ENCODE measurements at places on chromosomes 7 and 10.

DNA sequence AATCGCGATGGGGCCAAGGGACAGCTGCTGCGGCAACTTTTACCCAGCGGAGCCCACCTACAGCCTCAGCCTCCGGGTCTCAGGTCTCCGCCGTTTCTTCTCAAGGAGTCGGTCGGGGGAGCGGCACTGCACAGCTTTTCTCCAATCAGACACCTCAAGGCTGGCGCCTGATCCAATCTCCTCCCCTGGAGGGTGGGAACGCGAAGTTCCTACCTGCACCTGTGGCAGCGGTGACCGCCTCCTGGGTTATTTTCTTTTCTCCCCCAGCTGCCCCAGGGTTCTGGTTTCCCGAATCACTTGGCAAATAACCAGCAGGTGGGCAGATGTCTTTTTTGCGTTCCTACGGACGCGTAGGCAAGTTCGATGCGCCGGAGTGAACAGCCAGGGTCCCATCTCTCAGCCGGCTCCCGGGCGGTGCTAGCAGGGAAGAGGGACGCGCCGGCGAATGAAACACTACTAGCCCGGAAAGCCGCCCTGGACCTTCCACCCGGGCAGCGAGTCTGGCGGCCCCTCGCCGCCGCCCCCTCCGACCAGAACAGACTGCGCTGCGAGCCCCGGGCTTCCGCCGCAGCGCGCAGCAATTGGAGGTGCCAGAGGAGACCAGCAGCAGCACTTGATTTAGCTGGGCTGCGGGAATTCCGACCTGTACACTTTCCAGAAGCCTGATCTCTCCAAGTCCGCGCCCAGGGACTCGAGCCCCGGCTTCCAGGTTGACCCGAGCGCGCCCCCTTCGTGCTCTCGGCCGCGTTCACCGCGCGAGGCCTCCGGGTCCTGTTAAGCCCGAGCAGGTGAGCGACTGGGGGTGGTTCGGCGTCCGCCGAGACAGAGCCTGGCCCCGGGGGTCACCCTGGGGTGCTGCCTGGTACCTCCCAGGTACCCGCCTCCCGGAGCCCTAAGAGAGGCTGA, at the start of gene PRR15:
PRR15 (plus strand) TSS at position 246 of the 906 bp plus-strand sequence. CDS start 2,495 bp downstream, outside the sequence.
- DNase-seq, result no peak

DNA sequence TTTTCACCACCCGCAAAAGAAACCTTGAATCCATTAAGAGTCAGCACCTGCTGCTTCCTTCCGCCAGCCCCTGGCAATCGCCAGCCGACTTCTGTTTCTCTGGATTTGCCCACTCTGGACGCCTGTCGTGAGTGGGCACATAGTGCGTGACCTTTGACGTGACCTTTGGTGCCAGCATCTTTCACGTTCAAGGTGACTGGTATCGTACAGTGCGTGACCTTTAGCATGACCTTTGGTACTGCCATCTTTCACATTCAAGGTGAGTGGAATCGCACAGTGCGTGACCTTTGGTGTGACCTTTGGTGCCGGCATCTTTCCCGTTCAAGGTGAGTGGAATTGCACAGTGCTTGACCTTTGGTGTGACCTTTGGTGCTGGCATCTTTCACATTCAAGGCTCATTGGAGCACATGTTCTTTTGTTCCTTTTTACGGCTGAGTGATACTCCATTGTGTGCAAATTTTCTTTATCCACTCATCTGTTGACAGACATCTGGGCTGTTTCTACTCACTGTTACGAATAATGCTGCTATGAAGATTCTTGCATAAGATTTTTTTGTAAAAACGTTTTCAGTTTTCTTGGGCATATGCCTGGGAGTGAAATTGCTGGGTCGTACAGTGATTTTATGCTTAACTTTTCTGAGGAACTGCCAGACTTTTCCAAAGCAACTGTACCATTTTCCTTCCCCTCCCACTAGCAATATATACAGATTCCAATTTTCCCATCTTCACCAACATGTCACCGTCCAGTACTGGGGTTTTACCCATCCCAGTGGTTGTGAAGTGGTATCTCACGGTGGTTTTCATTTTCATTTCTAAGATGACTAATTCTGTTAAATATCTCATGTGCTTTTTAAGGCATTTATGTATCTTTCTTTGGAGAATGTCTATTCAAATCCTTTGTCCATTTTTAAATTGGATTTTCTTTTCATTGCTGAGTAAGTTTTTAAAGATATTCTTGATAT, 145.3 kb downstream of the DIP2C start:
- DNase-seq, result no peak

DNA sequence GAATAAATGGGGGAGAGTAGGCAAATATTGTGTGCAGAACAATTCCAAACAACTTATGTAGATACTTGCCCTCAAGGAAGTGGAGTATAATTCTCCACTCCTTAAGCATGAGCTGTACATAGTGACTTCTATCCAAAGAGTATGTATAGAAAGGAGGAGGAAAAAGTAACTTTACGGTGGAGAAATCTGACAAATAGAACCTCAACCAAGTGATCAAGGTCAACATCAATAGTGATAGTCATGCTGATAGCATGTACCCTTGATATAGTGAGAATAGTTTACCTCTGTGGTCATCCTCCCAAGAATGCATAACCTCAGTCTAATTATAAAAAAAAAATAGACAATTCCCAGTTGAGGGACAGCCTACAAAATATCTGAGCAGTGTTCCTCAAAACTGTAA, 89.1 kb upstream of the NANOS1 start:
- no peak for DNase-seq

- DNase-seq, result no peak
Measured at GRCh38 chr10:71542478-71542877, 145.8 kb downstream of the CDH23 start.

DNA sequence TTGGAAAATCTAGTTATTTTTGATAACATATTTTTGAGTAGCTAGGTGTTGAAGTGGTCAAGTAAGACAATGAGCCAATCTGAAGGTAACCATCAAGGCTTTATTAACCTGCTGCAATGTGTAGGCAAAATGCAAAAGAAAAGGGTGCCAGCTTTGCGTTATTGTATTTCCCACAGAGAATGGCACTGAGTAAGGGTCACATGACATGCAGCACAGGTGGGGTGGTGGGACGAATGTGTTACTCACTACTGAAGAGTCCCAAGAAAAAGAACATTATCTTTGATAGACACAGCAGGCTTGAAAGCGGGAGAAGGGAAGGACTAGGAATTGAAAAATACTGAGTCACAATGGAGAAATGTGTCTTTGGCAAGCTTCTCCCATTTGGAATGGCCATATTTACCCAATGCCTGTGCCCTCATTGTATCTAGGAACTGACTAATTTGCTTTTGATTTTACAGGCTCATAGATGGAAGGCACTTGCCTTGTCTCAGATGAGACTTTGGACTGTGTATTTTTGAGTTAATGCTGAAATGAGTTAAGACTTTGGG, 898.6 kb upstream of the POT1 start:
- no peak for DNase-seq

GRCh38 chr7:152402384-152403250, 33.2 kb downstream of the KMT2C start:
- no peak for DNase-seq

- no peak for DNase-seq
Measured at GRCh38 chr10:71622154-71622526, 97.4 kb downstream of the C10orf105 start.

DNA sequence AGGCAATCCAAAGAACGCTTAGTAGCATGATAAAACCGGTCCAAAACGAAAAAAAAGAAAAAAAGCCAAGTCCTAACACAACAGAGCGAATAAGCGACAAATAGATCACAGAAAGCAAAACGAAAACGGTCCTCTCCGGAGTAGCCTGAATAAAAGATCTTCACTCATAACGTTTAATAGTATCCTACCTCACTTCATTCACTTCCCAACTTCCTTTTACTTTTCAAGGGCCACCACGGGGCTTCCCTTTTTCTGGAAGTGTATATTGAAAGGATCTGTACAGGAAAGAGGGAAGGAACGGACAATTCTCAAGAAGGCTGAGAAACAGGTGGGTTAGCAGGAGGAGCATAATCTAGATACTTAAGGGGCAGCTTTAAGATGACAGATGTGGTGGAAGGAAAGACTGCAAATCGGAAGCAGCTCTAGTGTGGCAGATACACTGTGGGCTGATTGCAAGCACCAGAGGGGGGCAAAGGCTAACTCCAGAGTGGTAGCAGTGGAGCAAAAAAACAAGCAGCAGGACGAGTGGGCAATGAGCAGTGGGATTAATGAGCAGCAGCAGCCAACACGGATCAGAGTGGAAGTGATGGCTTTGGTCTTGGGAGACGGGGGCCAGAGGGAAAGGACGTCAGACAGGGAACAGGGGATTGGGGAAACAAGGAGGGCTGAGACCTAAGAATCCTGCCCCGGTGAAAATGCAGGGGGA, 866 bp downstream of the CNOT4 start:
- peak; percentile 24 for DNase-seq

DNA sequence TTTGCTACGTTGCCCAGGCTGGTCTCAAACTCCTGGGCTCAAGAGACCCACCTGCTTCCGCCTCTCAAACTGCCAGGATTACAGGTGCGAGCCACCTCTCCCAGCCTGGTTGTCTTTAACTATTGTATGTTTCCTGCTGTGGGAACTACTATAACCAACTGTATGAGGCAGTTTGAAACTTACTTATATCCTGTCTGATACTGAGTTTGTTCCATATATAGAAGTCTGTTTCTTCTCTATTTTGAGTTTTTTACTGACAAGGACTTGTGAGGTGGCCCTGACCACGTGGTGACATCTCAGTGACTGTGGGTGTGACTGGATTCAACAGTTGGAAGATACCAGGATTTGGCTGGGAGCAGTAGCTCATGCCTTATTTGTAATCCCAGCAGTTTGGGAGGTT, 14.2 kb downstream of the FBH1 start:
- no peak for DNase-seq

GRCh38 chr7:17185690-17186070, 112.8 kb upstream of the AHR start:
- DNase-seq, result peak; percentile 17

GRCh38 chr7:33881316-33881715, 24.0 kb upstream of the BMPER start:
- no peak for DNase-seq

GRCh38 chr10:121294630-121295029, 303.6 kb downstream of the FGFR2 start:
- no peak for DNase-seq

DNA sequence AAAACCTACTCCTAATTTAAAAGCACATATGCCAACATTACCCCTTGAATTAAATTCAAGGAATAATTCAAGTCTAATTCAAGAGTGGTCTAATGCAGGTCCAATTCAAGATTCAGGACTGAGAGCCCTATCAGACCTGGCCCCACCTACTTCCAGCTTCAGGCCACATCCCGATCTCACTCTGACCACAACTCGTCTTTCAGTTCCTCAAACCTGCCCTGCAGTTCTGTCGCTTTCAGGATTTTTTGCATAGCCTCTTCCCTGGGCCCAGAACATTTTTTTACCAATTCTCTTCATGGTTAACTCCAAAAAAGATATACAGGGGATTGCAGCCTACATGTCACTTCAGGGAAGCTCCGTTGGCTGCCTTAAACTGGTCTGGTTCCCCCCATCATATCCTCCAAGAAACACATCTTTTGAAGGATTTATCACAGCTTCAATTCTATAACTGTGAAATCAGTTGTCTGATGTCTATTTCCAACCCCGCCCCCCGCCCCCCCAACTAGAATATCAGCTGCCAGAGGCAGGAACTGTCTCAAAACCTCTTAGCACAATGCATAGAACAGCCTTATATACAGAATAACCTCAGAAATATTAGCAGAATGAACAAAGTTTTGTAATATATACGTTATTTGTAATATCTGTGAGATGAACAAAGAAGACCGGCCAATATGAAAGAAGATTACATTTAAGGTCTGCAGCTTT, 20.8 kb downstream of the CCDC6 start:
- peak; percentile 59 for DNase-seq

GRCh38 chr10:52895059-52895458, 122.5 kb upstream of the MBL2 start:
- DNase-seq, result no peak

- no peak for DNase-seq
Measured at GRCh38 chr7:83148776-83149175, 13.9 kb downstream of the PCLO start.

DNA sequence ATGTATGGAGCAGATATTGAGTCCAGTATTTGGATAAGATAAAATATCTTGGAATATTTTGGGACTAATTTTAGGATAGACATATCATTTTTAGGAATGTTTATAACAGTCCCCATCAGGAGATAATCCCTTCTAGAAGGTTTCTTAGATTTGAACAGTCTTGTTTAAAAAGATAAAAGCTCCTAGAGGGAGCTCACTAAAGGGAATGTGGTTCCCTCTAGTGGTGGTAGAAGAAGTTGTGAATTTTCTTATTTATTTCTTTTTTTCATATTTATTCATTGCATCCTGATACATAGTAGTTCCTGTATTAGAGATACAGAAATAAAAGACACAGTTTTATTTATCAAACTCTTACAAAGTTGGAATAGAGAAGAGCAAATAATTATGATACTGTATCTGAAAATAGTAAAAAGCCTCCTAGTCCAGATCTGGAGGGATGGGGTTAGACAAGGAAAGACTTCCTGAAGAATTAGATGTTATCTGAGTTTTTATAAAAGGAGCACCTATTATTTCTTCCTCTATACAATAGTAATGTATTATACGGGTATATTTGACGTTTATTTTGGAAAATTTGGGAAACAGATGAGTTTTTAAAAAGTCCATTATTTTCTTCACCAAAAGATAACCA, 24.5 kb upstream of the KLF14 start:
- DNase-seq, result no peak

- no peak for DNase-seq
Measured at GRCh38 chr7:74502216-74502891, 48.6 kb downstream of the GTF2IRD1 start.

- no peak for DNase-seq
Measured at GRCh38 chr10:5159126-5159525, 25.8 kb downstream of the AKR1C8 start.

GRCh38 chr7:131546583-131547141, 9.8 kb downstream of the PODXL start:
- peak; percentile 21 for DNase-seq

DNA sequence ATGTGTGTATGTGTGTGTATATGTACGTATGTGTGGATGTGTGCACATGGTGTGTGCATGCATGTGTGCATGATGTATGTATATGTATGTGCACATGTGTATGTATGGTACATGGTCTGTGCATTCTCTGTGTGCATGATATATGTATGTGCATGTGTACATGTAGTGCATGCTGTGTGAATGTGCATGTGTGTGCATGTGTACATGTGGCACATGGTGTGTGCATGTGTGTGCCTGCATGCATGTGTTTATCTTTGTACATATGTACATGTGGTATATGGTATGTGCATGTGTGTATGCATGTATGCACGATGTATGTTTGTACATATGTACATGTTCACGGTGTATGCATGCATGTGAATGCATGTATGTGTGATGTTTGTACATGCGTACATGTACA, 383.7 kb downstream of the TYW1 start:
- no peak for DNase-seq

DNA sequence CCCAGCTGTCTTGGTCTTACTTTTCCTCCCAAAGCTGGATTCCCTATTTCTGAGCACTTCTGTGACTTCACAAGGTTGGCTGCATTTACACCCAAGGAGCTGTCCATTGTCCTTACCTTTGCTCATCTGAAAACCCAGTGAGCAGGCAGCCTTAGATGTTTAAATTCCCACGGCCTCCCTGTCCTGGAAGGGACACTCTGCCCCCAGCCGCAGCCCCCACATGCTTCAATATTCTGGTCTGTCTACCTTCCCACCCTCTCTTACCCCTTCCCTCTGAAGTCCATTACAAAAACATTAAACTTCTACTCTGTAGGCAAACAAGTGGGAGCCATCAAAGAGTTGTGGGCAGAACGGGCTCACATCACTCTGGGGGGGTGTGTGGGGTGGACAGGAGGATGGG, 73.8 kb upstream of the EFCAB10 start:
- DNase-seq, result no peak

- DNase-seq, result no peak
Measured at GRCh38 chr10:86792461-86793167, 36.2 kb downstream of the BMPR1A start.

- no peak for DNase-seq
Measured at GRCh38 chr10:101217044-101217425, 12.2 kb downstream of the LBX1 start.
